ENCODE measurements at places on chromosomes 12 and 14. TPM values are rescaled to one million over a fixed set of nuclear protein-coding genes. Genes with fewer than 3 reads are reported as not detected.

DNA sequence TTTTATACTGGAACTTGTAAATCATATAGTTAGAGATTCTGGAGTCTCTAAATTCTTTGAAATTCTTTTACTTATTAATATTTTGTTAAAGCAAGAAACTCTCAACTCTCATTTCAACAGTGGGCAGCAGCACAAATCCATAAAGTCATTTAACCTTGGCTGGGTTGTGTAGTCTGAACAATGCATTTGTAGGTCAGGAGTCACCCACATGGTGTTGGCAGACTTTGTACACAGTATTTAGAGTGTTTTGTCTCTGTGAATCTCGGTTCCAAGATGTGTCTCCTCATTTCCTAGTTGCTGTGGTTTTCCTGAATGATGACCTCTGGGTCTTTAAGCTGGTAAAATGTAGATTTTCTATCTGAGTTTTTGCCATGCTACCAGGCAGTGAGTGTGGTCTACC lies 20.8 kb upstream of the STRAP start:
- H3K27ac ChIP-seq = no peak overlapping the region
- H3K36me3 ChIP-seq = no peaks in the 10 kb centered on the region
- no peak overlapping the region for H3K4me3 ChIP-seq
- DNase-seq = no peak

GRCh38 chr14:82230748-82231147 lies 697.1 kb upstream of the SEL1L start:
- no peak overlapping the region for H3K27ac ChIP-seq
- H3K36me3 ChIP-seq = no peaks in the 10 kb centered on the region
- DNase-seq = no peak
- H3K27me3 ChIP-seq = no peaks in the 10 kb centered on the region

GRCh38 chr14:68307790-68308168 lies 485.1 kb downstream of the ZFP36L1 start:
- no peak overlapping the region for H3K4me3 ChIP-seq
- no peak overlapping the region for H3K27ac ChIP-seq
- peaks cover 2% of the 10 kb centered on the region for H3K27me3 ChIP-seq
- no peak for DNase-seq
- peaks cover 12% of the 10 kb centered on the region for H3K36me3 ChIP-seq

The OR6C70 gene
- polyA plus RNA-seq = not detected

The STON2 gene
- not detected for polyA plus RNA-seq

The DNAH10 gene
- 0.16 TPM for polyA plus RNA-seq

DNA sequence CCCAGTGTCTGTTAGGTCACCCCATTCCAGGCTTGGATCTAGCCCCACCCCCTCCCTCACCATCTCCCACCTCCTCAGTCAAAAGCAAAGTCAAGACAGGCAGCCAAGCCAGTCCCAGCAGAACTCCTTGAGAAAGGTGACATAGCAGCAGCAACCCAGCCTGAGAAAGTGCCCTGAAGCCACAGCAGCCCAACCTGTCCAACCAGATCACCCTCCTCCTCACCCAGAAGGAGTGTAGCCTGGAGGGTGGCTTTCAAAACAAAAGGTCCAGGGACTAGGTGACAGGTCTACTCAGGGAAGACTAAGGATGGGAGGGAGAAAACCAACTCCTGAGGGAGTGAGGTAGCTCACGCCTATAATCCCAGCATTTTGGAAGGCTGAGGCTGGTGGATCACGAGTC lies 5.2 kb downstream of the RAB15 start:
- H3K27me3 ChIP-seq = no peaks in the 10 kb centered on the region
- H3K27ac ChIP-seq = no peak overlapping the region
- no peak for DNase-seq
- no peak overlapping the region for H3K4me3 ChIP-seq
- peaks cover 12% of the 10 kb centered on the region for H3K4me1 ChIP-seq

The SSPN gene
- polyA plus RNA-seq = not detected

DNA sequence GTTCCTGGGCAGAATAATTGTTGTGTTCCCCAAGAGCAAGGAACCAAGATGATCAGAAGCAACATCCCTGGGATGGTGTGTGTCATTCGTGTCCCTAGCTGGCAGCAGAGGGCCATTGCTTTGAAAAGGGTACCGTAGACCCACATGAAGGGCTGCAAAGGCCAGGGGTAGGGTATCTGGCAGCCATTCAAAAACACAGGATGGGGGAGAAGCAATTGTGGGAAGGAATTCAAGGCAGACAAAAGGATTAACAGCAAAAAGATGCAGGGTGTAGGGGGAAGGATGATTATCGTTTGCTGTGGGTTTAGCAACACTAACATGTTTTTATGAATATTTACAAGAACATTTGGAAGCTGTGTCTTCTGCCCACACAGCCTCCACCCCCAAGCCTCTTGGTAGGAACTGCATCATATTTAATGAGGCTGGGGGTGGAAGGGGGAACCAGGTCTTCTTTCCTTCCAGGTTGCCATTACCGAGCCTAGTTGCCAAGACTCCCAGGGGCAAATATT lies 169.0 kb upstream of the G2E3 start:
- no peak overlapping the region for H3K27ac ChIP-seq
- no peak for DNase-seq
- peaks cover 2% of the 10 kb centered on the region for H3K27me3 ChIP-seq
- H3K4me3 ChIP-seq = no peak overlapping the region

- no peak within 1 kb of the TSS for H3K27ac ChIP-seq
- peaks cover 36% of the 10 kb centered on the region for H3K27me3 ChIP-seq
- DNase-seq = peak; percentile 19
- H3K4me3 ChIP-seq = peak within 1 kb of the TSS; percentile 90
- H3K4me1 ChIP-seq = peaks cover 19% of the 10 kb centered on the region
- no peaks in the 10 kb centered on the region for H3K36me3 ChIP-seq
Observed at GRCh38 chr14:52950898-52951680, at the start of gene FERMT2. Gene FERMT2 (minus strand): TSS chr14:52951050. CDS start chr14:52950568, 482 bp downstream.

- no peak overlapping the region for H3K4me3 ChIP-seq
- no peak overlapping the region for H3K27ac ChIP-seq
- DNase-seq = no peak
- H3K27me3 ChIP-seq = peaks cover 7% of the 10 kb centered on the region
- no peaks in the 10 kb centered on the region for H3K4me1 ChIP-seq
Observed at GRCh38 chr14:95281560-95282176, 38.0 kb downstream of the CLMN start.

DNA sequence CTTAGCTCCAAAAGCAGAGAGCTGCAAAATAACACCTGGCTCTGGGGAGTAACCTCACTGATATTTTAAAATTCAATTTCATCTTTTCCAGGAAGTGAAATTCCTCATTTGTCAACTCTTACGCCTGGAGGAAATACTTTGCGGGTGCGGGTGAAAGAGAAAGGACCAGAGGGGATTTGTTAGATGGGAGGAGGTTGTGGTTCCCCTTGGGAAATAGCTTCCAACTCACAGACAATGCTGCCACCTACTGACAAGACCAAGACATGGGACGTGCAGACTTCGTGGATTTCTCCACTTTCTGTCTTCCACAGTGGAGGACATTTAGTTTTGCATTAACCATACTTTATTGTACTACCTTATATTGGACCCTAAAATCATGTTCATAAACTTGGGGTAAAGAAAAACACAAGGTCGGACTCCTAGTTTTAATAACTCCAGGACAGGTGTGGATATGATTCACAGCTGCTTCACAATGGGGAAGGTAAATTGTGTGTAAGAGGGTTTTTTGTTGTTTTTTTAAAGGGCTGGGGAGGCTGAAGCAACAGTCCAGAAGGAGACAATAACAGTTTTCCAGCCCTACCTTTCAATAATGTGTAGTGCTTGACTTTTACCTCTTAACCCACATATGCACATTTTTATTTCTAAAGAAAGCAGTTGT lies 10.8 kb downstream of the FBXL14 start:
- peaks cover 10% of the 10 kb centered on the region for H3K4me1 ChIP-seq
- H3K4me3 ChIP-seq = no peak overlapping the region
- H3K27me3 ChIP-seq = no peaks in the 10 kb centered on the region
- DNase-seq = peak; percentile 71

DNA sequence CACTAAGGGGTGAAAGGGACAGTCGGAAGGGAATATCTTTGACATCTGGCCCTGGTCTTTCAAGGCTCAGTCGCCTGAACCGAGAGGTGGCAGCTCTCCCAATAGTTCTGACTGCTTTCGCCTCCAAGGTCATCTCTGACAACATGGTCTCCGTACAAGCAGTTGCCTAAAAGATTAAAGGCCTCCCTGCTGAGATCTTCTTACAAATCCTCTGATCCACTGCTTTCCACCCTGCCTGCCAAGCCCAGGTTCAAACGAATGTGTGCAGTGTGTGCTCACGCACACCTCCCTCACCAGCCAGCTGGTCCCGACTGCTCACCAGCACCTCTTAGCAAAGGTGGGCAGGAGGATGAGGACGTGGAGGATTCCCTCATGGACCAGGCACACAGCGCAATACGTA lies 10.4 kb downstream of the B4GALNT3 start:
- no peak overlapping the region for H3K4me3 ChIP-seq
- peaks cover 12% of the 10 kb centered on the region for H3K4me1 ChIP-seq
- no peak for DNase-seq
- H3K36me3 ChIP-seq = no peaks in the 10 kb centered on the region

The TMEM30B gene
- polyA plus RNA-seq = 1.2 TPM

- H3K4me1 ChIP-seq = peaks cover 35% of the 10 kb centered on the region
- H3K36me3 ChIP-seq = peaks cover 5% of the 10 kb centered on the region
- H3K4me3 ChIP-seq = peak overlapping the region; percentile 89
- no peak for DNase-seq
Observed at GRCh38 chr12:110279566-110280375, 1.3 kb upstream of the ATP2A2 start.

The HOXC10 gene
- not detected for polyA plus RNA-seq
